ENCODE measurements at places on chromosomes 13 and 19.
A peak's percentile ranks its signal among the peaks of the same experiment; 100 is the strongest.

DNA sequence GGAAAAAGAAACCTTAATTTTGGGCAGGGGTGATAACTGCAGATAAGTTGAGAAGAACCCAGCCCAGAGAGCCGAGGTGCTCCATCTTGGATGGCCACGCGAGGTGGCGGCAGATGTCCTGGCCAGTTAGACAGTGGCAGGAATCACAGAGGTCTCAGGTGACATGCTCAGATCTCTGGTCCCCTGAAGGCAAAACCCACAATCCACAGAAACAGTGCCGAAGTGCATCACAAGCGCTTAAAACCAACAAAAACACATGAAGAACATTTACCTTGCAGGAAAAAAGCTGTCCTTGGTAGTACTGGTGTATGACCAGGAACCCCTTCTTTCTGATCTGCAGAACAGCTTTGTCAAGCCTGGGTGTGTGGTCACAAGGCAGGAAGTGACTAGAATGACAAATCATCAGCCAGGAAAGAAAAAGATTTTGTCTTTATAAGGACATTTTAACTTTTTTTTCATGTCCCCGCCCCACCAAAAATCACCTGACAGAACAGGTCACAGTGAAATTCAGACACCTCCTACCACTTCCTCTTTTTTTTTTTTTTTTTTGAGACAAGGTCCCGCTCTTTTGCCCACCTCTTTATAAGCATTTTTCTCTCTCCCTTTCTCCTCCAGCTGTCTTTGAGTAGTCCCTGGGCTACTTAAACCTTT, at the start of gene LCP1:
Gene LCP1 (minus strand): TSS at position 338 of the 651 bp plus-strand sequence. CDS start 22,515 bp downstream, outside the sequence.
- DNase-seq = peak; percentile 61

- peak; percentile 46 for DNase-seq
Measured at GRCh38 chr13:26985285-26985878, 186.2 kb downstream of the USP12 start.

DNA sequence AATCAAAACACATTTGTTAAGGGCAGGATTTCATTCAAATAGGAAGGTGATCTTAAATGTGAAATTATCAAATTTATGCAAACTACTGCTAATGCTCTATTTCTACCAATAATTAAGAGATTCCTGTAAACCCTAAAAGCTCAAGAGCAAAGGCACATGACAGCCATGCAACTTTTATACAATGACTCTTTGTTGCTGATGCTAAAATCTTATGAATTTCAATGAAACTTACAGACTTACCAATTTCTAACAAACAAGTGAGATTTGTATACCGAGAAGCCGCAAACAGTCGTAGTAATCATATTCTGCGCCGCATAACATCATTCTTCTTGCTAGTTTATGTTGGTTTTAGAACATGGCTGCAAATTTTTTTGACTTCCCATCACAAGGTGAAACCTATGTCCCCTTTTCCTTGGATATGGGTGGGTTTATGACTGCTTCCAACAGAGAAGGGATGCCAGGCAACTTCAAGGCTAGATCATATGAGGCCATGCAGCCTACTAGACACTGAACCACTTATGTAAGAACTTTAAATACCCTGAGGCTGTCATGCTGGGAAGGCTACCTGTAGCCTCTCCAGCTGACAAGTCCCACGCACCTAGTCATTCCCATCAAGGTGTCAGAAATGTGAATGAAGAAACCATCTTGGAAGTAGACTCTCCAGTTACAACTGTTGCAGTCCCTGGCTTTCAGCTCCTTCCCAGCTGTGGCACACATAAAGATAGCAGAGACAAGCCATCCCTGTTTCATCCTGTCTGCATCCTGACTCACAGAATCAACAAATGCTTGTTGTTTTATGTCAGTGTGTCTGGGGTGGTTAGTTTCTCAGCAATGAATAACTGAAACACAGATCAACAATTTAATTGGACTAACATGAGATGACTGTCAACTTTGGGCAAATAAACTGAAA, 42.0 kb downstream of the LNX2 start:
- no peak for DNase-seq

GRCh38 chr13:23469951-23470421, 36.5 kb upstream of the SACS start:
- DNase-seq = no peak

GRCh38 chr13:88866195-88866594, 1195.0 kb downstream of the SLITRK5 start:
- DNase-seq = no peak

DNA sequence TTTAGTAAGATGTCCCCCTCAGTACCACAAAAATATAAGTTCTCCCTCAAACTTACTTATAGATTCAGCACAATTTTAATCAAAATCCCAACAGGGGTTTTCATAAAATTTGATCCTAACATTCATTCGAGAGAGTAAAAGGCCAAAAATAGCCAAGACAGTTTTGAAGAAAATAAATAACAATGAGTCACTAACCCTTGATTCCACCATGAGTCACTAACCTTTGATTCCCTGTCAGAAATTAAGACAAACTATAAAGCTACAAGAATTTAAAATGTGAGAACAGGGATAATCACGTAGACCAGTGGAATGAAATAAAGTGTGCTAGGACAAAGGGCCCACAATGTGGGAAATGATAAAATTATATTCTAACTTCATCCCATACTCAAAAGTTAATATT, 320.3 kb downstream of the SUCLA2 start:
- DNase-seq = no peak

DNA sequence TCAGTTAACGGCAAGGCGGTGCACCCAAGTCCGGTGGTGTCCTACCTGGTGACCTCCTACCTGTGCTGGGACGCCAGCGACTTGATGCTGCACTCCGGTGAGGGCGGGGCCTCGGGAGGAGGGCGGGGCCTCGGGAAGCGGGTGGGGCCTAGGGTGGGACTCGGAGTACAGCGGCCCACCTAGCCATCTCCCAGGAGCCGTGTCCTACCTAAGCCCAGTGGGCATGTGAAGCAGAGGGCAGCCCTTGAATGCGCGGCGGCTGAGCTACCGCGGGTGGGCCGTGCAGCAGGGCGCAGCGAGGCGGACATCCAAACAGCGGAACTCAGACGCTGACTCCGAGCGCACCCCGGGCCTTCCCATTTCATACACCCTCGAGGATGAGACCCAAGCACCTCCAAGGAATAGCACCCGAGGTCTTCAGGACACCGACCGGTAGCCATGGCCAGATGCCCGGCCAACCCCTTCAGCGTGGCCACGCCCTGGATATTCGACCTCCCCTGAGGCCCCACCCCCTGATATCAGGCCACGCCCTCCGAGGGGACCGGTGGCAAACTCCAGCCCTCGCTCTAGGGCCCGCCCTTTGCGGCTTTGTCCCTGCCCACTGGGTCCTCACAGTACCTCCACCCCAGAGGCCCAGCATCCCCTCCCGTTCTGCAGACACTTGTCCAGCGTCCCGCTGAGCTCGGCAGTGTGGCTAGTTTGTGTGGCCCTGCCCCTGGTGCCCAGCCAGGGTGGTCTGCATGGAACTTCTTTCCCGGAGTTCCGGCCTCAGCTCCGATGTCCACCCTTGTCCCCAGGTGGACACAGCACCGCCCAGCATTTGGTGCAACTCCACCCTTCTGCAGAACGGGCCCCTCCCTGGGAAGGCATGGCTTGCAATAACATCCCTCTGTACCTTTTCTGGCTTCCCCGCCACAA, 5.4 kb downstream of the KLK1 start:
- no peak for DNase-seq

DNA sequence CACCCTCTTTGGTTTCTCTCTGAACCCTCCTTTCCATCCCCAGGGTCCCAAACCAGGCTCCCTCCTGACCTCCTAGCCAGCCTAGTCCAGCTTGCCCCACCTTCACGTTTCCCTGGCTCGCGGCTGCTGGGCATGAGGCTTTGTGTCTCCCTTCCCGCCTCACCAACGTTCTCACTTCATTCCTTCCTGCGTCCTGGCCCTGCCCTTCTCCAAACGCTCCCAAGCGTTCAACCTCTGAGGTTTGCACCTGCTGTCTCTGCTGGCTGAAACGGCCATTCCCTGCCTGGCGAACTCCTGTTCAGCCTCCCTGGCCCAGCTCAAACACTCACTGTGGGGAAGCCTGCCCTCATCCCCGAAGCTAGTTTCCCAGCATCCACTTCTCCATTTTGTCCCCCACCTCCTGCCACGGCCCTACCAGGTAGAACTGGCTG, 12.4 kb downstream of the EPS8L1 start:
- DNase-seq = no peak

- DNase-seq = no peak
Measured at GRCh38 chr13:61774903-61775302, 359.3 kb upstream of the PCDH20 start.

GRCh38 chr13:36475468-36475867, 43.2 kb downstream of the CCNA1 start:
- no peak for DNase-seq

GRCh38 chr19:16315825-16316505, 8.7 kb upstream of the KLF2 start:
- no peak for DNase-seq

GRCh38 chr13:43905435-43906031, 25.8 kb downstream of the LACC1 start:
- no peak for DNase-seq

DNA sequence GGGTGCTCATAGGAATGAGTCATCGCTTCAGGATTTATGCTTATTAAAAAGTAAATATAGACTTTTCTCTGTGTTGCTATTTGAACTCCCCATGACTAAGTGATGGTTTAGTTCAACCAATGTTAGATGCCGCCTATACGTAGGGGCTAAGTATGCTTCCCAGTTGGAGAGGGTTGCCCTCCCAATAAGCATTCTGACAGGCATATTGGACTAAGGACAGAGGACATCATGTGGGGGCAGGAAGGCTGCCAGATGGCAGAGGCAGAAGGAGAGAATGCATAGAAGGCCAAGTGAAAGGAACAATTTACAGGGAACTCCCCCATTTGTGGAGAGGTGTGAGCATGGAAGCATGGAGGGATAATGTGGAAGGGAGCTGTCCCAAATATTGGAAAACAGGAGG, 318.4 kb upstream of the OBI1 start:
- no peak for DNase-seq

GRCh38 chr19:29255006-29255405, 42.1 kb upstream of the UQCRFS1 start:
- no peak for DNase-seq

- DNase-seq = no peak
Measured at GRCh38 chr19:5074407-5074806, 105.5 kb downstream of the KDM4B start.

DNA sequence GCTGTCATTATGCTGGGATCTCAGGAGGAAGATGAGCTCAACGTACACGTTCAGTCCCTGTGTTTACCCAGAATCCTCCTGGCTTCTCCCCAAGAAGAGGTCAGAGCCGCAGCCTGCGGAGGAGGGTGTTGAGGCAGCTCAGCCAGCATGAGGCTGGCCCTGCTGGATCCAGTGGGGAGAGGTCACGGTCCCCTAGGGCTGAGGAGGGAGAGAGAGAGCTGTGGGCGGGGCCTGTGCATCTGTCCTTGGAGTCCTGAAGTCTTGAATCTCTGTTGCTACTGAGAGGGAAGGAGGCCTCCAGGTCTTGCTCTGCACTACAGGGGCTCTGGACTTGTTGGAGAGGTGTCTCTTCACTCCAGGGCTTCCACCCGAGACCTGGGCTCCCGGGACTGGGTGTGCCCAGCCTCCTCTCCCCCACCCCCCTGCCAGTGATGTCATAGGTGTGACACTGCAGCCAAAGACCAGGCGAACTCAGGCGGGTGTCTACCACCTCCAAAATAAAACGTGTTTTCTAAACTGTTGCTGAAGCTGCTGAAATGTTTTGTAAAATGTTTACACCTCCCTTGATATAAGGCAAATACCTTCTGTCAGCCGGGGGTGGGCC, 77.9 kb upstream of the KCTD15 start:
- no peak for DNase-seq

GRCh38 chr13:65856431-65856830, 1373.7 kb downstream of the PCDH9 start:
- no peak for DNase-seq

DNA sequence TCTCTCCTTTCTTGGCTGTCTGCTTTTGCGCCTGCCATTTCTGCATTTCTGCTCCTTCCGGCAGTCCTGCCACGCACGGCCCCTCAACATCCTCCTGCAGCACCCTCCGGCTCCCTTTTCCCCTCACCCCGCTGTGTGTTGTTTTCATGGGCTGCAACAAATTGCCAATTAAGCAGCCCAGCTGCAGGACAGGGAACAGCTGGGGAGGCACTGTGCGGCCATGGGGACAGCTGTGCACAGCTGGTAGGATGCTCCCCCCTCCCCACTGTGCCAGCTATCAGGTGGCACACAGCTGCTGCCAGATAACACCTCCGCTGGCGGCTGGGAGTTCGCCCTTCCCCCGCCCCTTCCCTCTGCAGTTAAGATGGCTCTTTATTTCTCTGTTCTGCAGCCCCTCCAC, 25.4 kb downstream of the LYL1 start:
- no peak for DNase-seq

- DNase-seq = no peak
Measured at GRCh38 chr13:29581666-29582065, 13.8 kb downstream of the SLC7A1 start.

- peak; percentile 42 for DNase-seq
Measured at GRCh38 chr19:16041299-16041990, 34.9 kb upstream of the TPM4 start.

DNA sequence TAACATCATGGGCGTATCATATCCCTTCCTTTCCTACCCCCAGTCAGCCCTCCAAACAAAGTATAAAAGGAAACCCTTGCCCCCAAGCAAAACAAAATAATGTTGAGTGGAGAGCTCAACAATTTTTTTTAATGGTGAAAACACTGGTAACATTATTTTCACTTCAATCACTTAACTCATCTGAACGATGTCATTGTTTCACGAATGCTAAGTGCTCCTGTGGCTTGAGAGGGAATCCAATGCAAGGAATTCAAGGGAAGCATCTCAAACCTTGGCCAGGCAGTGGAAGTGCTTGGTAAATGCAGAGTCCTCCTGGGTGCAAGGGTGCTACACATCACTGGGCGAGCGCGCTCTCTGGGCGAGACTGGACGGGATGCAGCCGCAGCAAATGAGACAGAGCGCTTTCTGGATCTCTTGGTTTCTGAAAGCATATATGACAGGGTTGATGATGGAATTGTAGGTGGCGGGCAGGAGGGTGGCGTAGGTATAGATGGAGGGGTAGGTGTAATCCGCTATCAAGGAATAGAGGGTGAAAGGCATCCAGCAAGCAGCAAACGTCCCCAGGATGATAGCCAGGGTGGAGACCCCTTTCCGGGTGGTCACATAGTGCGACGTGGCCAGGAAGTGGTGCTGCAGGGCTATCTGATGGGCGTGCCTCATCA, 2.0 kb downstream of the GPR12 start:
- no peak for DNase-seq

DNA sequence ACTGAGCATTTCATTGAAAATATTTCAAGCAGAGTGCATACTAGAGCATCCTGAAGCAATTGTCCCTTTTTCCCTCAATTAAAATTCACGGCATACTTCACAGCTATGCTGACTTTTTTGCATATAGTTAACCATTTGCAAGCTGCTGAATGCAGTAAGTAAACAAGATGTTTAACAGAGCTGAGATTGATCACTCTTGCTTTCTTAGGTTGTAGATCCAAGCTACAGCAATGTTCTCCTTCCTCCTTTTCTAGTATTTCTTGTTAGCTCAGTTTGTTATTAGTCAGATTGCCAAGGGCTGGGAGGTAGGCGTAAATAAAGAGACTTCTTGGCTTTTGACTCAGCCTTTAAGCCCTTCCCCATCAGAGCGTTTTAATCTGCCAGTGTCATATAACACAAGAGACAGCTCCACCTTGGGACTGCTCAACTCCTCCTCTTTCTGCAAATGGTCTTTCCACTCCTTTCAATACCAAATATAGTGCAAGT, at the start of gene SLITRK6:
Gene SLITRK6 (minus strand): TSS at position 323 of the 486 bp plus-strand sequence. CDS start 2,911 bp downstream, outside the sequence.
- no peak for DNase-seq

All from stimulated activated CD8-positive, alpha-beta memory T cell treated with anti-CD3 and anti-CD28 coated beads, Interleukin-4, amount 100 ng/mL, for 4 hours (primary cell).